CD4-positive, alpha-beta memory T cell (primary cell): ENCODE measurements at places on chromosomes 11 and 22.
A peak's percentile ranks its signal among the peaks of the same experiment; 100 is the strongest.

DNA sequence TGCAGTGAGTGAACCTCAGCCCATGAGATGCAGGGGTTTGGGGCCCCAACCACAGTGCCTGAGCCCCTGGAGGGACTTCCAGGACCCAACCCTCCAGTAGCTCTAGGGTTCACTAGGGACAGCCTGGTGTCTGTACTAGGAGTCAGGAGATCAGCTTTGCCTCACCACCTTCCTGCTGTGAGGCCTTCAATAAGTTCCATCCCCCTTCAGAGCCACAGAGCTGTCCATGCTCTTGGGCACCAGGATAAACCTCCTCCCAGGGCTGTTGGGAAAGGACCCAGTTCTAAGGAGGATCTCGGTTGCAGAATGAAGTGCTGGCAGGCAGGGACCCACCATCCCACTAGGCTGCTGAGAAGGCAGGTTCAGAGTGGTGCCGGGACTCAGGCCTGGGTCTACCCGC, 9.7 kb downstream of the ARHGEF17 start:
- no peak for DNase-seq

- DNase-seq, result peak; percentile 10
Observed at GRCh38 chr11:95229199-95229992, 1.6 kb downstream of the SESN3 start.

- no peak for DNase-seq
Observed at GRCh38 chr11:73233211-73233610, 15.1 kb downstream of the P2RY2 start.

- DNase-seq, result no peak
Observed at GRCh38 chr22:36796552-36797175, 20.2 kb downstream of the PVALB start.

- DNase-seq, result no peak
Observed at GRCh38 chr11:71183878-71184277, 68.5 kb downstream of the SHANK2 start.

- DNase-seq, result peak; percentile 5
Observed at GRCh38 chr11:68011051-68011943, 1.2 kb downstream of the ALDH3B1 start.

DNA sequence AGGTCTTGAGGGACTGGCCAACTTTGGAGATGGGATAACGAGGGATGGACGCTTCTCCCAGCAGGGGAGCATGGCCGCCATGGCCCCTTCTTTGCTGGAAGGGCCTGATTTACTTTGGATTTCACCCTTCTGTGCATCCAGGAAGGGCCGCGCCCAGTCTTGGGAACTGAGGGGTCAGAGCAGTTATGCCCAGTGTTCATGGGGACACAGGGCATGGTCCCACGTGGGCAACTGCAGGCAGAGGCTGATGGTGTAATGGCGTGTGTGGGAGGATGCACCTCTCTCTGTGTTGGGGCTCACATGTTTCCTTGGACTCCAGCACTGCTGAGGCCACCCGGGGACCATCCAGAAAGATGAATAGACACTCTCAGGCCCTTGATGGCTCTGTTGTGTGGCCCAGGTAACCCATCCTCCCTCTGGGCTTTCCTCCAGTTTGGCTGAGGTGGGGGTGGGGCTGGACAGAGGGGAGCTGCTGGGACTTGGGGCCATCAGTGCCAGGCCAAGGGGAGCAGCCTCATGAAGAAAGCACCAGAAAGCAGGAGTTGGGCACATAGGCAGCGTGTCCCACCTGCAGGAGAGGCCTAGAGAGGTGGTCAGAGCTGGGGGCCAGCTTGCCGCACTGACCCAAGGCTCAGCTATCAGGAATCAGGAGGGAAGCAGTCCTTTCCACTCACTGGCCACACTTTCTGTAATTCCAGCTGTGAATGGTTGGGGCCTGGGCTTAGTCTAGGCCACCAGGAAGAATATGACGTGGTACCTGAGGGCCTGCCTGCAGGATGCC, 1033.9 kb downstream of the TBC1D22A start:
- DNase-seq, result no peak

DNA sequence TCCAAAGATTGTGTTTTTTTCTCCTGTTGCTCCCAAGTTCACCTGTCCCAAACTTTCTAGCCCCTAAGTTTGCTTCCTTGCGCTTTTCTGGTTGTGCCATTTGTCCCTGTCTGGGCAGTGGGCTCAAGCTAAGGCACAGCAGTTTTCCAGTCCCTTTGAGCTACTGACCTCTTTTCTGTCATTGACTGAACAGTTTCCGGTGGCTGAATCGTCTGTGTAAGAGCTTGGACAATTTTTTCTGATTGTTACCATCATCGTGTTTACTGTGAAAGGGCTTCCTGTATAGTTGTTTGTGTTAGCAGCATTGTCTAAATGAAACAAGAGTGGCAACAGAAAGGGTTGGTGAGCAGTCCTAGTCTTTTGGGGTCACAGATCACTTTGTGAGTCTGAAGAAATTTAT, 49.8 kb downstream of the BMAL1 start:
- DNase-seq, result no peak

DNA sequence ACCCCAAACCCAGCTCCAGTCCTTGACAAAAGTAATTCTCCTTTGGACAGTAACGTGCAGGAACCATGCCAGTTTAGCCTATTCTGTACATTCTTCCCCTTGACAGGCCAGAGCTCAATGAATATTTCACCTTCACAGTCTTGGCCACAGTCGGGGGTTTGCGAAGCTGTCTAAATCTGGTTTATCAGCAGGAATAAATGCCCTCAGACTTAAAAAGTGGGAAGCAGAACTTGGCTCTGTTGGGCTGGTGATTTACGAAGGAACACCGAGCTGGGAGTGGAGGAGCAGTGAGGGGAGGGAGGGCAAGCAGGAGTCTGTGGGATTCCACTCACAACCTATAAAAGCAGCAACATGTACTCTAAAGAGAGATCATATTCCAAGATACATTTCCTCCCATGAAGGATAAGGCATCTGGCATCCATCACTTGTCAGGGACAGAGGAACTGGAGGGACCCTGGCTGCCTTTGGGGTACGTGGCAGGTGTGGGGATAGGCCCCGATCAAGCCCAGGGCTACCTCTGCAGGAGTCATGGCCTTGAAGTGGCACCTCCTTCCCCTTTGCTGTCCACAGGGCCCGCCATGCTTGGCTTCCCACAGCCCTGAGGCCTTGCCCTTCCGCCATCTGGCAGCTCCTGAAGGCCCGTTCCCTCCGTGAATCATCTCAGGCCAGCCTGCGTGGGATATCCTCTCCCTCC, 154.3 kb downstream of the ADAMTS15 start:
- no peak for DNase-seq

- DNase-seq, result no peak
Observed at GRCh38 chr11:108713076-108713790, 48.4 kb downstream of the DDX10 start.

GRCh38 chr11:126354631-126355323, 709 bp upstream of the ST3GAL4 start:
- no peak for DNase-seq

DNA sequence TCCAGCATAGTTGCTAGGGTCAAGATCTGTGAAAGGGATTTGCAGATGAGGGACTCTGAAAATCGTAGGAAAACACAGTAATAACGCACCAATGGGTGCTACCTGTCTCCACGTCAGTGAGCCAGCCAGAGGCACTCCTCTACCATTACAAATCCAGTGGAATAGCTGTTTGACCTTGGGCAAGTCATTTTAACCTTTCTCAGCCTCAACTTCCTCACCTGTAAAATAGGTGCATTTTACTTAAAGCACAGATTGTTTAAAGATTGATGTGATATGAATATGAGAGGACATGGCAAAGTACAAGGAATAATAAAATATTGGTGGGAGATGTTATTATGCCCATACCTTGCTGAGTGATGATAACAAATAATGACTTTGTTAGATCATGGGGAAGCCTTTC, 148.1 kb upstream of the TTC12 start:
- no peak for DNase-seq

DNA sequence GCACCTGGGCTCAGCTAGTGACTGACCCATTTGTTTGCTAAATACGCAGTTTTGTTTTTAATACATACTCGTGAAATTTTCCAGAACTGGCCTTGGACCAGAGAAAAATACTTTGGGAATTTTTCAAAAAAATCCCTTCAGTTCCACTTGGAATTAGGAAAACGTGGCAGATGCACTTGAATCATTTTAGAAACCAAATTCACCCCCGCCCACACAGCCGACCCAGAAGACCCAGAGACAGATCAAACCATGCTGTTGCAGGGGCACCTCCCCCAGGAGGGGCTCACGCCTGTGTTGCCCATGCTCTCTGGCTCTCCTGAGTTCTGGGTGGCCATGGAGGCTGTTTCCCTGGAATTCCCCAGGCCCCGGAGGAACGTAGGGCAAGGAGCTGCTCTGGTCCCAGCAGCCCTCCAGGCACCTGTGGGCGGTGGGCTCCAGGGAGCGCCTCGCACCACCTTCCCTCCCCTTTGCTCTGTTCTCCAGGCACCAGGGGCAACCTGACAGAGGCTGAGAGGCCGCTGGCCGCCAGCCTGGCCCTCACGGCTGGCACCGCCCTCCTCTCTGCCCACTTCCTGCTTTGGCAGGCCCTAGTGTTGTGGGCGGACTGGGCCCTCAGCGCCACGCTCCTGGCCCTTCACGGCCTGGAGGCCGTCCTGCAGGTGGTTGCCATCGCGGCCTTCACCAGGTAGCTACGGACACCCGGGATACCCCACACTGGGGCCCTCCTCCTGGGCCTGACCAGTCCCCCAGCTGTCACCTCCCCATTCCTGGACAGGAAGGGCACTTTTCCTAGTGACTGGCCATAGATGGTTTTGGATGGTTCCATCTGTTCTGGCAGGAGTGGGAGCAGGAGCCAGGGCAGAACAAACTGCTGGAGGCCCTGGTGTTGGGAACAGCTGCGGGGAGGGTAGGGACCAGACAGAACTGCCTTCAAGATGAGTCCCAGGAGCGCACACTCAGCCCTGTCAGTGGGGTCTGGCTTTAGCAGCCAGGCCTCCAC, 3.3 kb upstream of the EPS8L2 start:
- no peak for DNase-seq

GRCh38 chr22:39567135-39567946, 3.2 kb upstream of the CACNA1I start:
- DNase-seq, result peak; percentile 52

DNA sequence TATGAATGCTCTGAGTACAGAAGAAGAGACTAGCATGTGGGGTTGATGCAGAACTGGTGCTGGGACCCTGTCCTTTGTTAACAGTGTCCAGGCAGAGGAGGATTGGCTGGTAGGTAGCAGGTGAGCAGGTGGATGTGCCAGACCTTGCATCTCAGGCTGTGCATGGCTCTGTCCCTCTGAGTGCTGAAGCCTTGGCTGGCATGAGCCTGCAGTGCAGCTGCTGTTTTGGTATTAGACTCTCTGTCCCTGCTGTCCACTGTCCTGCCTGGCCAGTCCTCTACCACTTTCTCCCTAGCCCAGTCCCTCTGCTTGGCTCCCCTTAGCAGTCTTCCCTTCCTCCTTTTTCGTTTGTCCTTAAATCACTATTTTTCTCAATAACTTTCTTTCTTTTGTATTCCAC, 213.6 kb upstream of the ZBED5 start:
- DNase-seq, result no peak

DNA sequence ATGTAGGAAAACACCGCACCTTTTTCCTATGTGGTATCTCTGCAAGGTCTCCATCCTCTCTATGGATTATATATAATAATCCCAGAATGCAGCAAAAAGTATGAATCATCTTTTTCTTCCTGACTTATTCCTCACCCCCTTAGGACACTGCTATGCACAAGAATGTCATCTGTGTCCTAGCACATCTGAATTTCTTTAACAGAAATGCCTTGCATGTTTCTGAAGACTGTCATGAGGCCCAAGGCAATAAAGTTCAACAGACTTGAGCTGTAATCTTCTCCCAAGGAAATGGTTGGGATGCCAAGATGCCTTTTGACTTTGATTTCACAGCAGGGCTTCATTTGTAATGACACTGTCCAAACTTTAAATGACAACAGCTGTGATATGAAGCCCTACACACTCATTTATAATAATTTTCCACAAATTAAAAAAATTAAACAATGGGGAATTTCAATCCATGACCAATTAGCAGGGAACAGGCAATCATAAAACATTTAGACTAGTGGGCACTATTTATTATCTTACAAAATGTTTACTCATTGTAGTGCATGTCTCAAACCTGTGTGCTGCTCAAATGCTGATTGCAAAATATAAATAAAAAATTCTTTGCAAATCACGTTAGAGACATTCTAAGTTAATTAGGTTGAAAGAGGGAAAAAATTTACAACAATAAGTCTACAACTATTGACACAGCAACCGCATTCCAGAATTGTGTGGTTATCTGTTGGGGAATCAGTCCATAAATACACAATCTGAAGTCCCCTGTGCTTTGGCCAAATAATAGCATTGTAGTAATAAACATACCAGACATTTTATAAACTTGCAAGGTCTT, 242.3 kb downstream of the SWAP70 start:
- no peak for DNase-seq

DNA sequence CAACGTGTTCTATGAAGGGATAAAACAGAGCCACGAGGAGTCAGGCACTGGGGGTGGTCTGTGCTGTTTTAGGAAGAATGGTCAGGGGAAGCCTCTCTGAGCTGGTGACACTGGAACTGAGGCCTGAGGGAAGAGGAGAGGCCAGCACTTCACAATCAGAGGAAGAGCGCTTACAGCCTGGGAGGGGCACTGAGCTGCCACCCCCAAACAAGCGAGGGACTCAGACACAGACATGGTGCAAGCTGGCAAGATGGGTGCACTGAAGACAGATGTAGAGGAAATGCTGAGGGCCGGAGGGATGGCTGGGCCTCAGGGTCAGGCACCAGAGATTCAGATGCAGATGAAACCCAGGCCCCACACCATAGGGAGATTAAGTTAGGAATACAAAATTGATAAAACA, 40.0 kb upstream of the TP53I11 start:
- no peak for DNase-seq

DNA sequence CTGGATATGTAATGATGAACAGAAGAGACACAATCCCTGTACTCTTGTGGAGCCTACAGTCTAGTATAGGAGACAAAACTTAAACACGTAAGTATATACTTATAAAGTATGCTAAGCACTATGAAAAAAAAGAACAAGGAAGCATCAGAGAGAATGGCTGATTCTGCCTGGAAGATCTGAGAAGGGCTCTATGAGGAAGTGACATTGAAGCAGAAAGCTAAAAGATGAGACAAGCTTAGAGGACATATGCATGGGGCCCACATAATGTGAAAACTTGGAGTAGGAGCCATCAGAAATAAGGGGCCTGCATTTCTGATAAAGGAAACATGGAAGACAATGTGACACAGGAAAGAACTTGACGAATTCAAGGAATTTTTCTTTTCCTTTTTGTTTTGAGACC, 16.6 kb downstream of the SAA1 start:
- no peak for DNase-seq

GRCh38 chr11:19614370-19614940, 98.2 kb upstream of the NAV2 start:
- DNase-seq, result no peak
